ENCODE measurements at places on chromosomes 13 and 19.
A peak's percentile ranks its signal among the peaks of the same experiment; 100 is the strongest.

DNA sequence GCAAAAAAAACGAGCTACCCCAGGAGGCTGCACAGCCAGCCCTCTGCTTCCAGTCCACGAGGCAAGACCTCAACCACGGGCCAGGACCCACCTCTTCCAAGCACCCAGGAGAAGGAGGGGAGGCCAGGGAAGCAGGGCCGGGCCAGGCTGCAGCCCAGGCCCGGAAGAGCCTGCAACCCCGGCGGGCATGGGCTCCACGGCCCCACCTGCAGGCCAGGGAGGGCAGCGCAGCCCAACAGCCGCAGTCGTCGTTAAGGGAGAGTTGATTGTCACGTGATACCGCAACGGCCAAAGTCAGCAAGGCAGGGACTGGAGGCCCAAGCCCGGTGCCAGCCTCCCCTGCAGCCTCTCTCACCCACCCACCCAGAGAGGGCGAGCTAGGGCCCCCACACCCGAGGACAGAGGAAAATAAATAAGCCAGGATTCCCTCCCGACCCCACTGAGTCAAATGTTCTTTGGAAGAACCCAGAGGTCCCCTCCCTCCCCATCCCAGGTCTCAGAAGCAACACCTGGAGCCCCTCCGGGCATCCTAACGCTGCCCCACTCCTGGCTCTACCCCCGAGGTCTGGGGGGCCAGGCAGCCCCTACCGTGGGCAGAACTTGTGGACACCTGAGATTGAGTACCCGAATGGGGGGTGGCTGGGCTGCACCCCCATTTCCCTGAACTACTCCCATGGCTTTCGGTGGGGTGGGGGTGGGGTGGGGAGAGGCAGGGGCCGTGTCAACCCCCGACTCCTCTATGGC, 5.2 kb upstream of the REXO1 start:
- no peaks in the 10 kb centered on the region for H3K27me3 ChIP-seq
- H3K27ac ChIP-seq, result peak overlapping the region; percentile 55
- H3K4me1 ChIP-seq, result peaks cover 32% of the 10 kb centered on the region
- peak overlapping the region; percentile 75 for H3K4me3 ChIP-seq

DNA sequence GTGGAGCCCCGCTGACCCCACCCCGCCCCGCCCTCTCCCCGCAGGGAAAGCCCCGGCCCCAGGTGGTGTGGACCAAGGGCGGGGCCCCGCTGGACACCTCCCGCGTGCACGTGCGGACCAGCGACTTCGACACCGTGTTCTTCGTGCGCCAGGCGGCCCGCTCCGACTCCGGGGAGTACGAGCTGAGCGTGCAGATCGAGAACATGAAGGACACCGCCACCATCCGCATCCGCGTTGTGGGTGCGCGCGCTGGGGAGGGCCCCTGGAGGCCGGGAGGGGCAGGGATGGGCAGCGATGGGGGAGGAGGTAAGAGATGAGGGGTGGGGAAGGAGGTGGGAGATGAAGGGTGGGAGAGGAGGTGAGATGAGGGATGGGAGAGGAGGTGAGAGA, 17.2 kb upstream of the EMC10 start:
- H3K27me3 ChIP-seq, result no peaks in the 10 kb centered on the region
- no peak for DNase-seq
- no peak overlapping the region for H3K4me3 ChIP-seq

GRCh38 chr19:51521781-51522180, 9.7 kb downstream of the SIGLEC6 start:
- no peak overlapping the region for H3K4me3 ChIP-seq
- no peaks in the 10 kb centered on the region for H3K27me3 ChIP-seq
- peaks cover 33% of the 10 kb centered on the region for H3K36me3 ChIP-seq
- peak overlapping the region; percentile 10 for H3K27ac ChIP-seq
- peaks cover 22% of the 10 kb centered on the region for H3K4me1 ChIP-seq

DNA sequence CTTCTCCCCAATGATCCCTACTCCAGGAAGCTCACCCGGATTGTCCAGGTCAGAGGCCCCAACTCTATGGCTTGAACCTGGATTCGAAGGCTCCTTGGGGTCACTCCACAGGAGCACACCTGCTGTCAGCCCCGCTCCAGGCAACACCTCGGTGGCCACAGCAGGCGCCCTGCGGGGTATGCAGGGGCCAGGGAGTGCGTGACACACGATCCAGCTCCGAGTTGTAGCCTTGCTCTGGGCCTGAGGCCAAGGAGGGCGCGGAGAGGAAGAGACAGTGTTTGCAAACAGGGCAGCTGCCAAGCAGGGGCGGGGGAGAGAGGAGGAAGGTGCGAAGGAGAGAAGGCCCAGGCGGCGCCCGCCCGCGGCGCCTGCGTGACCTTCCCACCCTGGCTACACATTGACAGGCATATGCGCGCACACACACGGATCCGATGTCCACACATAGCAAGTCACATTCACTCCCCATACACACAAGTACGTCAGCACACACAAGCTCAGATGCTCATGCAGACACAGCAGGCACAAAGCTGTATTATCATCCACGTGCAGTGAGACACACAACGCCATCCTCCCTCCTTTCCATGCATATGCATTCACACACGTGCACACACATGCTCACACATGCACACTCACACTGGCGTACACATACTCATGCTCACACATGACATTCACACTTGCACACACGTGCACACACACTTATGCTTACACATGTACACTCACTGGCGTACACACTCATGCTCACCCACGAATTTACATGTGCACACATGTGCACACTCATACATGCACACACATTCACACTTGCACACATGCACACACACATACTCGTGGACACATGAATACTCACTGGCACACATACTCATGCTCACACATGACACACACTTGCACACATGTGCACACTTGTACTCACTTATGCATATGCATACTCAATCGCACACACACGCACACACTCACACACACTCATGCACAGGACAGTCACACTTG, 10.4 kb downstream of the SBK2 start:
- DNase-seq, result no peak
- H3K27ac ChIP-seq, result no peak overlapping the region
- peaks cover 2% of the 10 kb centered on the region for H3K27me3 ChIP-seq
- no peak overlapping the region for H3K4me3 ChIP-seq

DNA sequence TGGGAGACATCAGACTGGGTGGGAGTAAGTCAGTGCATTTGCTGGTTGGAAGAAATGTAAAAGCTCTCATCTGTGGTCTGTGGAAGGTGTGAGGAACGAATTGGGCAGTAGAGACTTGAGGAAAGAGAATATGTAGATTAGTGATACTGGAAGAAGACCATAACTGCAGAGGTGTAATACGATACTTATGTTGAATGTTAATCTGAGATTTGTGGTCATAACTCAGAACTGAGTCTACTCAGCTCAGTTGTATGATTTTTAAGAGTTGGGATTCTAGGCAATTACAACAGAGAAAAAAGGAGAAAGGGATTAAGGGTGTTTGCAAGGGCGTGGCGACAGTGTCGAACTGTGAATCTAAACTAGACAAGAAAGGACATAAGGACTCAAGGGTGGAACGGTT, 3.2 kb upstream of the IL17D start:
- H3K27ac ChIP-seq, result no peak overlapping the region
- H3K4me1 ChIP-seq, result peaks cover 3% of the 10 kb centered on the region
- no peak for DNase-seq

DNA sequence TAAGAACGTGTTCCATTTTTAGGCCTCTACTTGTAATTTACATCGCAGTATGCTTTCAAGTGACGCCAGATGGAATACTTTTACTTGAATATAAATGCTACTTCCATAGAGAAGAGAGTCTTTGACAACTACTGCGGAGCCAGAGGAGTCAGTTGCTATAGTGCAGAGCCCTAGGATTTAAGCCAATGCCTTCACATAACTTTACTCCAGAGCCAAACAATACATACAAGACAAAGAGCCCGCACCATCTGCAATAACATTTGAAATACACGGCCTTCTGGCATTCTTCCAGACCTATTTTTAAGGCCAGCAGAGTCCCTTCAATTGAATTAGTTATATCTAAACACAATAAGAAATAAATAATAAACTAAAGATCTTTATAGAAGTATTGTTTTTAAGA, 59.4 kb downstream of the XPO4 start:
- H3K27ac ChIP-seq, result no peak overlapping the region
- DNase-seq, result no peak
- no peaks in the 10 kb centered on the region for H3K27me3 ChIP-seq
- no peak overlapping the region for H3K4me3 ChIP-seq

DNA sequence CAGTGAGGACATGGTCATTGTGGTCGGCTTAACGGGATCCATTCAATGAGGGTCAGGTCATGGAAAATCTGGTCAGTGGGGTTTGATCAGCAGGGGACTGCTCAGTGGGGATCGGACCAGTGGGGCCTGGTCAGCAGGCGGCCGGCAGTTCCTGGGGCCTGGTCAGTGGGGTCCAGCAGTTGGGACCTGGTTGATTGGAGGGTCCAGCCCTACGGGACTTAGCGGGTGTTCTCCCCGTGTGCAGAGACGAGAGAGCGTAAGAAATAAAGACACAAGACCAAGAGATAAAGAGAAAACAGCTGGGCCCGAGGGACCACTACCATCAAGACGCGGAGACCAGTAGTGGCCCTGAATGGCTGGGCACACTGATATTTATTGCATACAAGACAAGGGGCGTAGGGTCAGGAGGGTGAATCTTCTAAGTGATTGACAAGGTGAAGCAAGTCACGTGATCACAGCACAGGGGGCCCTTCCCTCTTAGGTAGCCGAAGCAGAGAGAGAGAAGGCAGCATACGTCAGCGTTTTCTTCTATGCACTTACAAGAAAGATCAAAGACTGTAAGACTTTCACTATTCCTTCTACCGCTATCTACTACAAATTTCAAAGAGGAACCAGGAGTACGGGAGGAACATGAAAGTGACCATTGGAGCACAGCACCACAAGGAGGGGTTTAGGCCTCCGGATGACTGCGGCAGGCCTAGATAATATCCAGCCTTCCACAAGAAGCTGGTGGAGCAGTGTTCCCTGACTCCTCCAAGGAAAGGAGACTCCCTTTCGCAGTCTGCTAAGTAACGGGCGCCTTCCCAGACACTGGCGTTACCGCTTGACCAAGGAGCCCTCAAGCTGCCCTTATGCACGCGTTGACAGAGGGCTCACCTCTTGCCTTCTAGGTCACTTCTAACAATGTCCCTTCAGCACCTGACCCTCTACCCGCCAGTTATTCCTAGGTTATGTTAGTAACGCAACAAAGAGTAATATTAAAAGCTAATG, 62.1 kb upstream of the TPM4 start:
- H3K27ac ChIP-seq, result no peak overlapping the region
- H3K4me1 ChIP-seq, result no peaks in the 10 kb centered on the region
- H3K36me3 ChIP-seq, result no peaks in the 10 kb centered on the region
- H3K4me3 ChIP-seq, result no peak overlapping the region
- no peaks in the 10 kb centered on the region for H3K27me3 ChIP-seq

- DNase-seq, result no peak
- H3K4me3 ChIP-seq, result peak overlapping the region; percentile 90
- peaks cover 31% of the 10 kb centered on the region for H3K4me1 ChIP-seq
- H3K36me3 ChIP-seq, result peaks cover 11% of the 10 kb centered on the region
- peak overlapping the region; percentile 99 for H3K27ac ChIP-seq
- H3K27me3 ChIP-seq, result no peaks in the 10 kb centered on the region
These were observed 2.0 kb downstream of the ELF1 start for GRCh38 chr13:41017159-41017558.

Data from memory B cell (primary cell).